ENCODE measurements at places on chromosomes 3 and 15.
A peak's percentile ranks its signal among the peaks of the same experiment; 100 is the strongest.

GRCh38 chr3:13827256-13827655 is 52.6 kb downstream of the WNT7A start:
- no peak for ATAC-seq

DNA sequence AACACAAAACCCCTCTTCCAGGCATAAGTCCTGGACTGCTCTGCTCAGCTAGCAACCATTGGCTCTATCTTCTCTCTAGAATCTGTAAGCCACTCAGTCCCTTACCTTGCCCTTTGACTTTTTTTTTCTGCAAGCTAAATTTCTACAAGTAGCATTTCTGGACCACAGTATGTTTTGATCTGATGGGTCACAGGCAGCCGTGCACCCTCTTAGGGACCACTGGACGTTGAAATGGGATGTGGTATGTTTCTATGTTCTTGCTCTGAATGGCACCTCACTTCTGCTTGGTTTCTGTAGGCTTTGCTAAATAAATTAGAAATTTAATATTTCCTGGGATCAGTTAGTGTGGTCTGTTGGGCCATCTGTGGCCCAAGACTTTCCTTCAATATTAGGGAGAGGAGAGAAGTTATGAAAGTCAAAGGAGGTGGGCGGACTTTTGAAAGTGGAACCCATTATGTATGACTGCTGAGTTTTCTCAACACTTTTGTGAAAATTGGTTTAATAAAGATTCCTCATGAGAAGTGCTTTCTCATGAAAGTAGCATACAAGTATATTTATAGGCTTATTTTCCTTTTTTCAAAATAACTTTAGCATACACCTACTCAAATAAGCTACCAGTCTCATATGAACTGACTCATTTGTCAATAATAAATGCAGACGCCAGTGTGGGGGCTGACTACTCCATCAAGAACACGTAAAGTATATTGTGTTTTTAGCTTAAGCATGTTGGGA is 18.4 kb upstream of the TIPARP start:
- ATAC-seq = peak; percentile 26

GRCh38 chr15:35444557-35445204 is 101.3 kb downstream of the DPH6 start:
- ATAC-seq = no peak

- no peak for ATAC-seq
Measured at GRCh38 chr3:125684199-125684598, 88.9 kb upstream of the OSBPL11 start.

- ATAC-seq = no peak
Measured at GRCh38 chr3:181930105-181930504, 218.4 kb downstream of the SOX2 start.

GRCh38 chr3:164890061-164890460 is 188.2 kb downstream of the SI start:
- ATAC-seq = no peak

- no peak for ATAC-seq
Measured at GRCh38 chr15:92001307-92001706, 147.8 kb downstream of the SLCO3A1 start.

- no peak for ATAC-seq
Measured at GRCh38 chr3:61861410-61861809, 300.0 kb downstream of the PTPRG start.

GRCh38 chr3:129112308-129113052 is 9.1 kb downstream of the RAB43 start:
- peak; percentile 49 for ATAC-seq

DNA sequence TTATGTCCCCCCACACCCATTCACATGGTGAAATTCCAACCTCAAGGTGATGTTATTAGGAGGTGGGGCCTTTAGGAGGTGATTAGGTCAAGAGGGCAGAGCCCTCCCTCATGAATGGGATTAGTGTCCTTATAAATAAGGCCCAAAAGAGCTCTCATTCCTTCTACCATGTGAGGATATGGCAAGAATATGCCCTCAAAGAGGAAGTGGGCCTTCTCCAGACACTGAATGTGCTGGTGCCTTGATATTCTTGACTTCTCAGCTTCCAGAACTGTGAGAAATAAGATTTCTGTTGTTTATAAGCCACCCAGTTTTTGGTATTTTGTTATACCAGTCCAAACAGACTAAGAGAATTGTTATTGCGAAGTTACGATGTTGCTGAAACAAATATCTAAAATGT is 94.4 kb downstream of the ANKRD28 start:
- ATAC-seq = no peak

DNA sequence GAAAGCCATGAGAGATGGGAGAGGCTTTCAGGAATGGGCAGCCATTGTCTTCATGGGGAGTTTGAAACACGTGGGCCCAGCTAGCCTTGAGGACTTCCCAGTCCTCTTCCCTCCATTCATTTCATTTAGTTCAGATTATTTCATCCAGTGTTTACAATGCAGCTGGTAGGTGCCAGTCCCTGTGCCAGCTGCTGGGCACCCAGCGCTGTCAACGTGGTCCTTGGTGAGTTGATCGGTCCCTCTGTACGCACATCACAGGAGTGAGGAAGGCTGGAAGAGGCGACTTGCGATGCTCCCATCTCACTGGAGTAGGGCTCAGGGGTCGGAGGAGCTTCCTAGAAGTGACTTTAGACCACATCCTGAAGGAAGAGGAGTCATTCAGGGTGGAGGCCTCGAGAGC is 206.4 kb upstream of the BHLHE40 start:
- ATAC-seq = no peak

DNA sequence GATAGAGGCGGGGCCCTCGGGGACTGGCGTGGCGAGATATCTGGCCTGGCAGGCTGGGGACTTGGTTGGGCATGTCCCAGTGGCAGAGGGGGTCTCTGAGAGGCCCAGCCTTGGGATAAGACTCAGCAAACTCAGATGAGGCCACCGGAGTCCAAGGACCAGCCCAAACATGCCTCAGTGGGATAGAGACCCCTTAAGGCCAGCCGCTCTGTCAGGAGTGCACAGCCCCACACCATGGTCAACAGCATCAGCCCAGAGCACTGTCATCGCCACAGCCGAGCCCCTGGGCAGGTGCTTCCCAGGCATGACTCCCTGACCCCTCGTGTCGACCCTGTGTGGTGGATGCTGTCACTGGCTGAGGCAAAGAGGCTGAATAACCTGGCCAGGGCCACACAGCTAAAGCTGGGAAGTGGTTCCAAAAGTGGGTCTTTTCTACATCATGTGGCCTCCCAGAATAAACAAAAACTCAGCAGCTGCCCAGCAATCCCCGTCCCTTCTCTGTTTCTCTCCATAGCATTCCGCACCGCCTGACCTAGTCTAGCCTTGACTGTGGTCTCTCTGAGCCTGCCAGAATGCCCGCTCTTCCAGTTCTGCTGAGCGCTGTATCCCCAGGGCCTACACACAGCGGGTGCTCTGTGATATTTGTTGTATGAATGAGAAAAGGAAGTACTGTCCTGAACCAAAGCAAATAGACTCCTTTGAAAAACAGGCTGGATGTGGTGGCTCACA is 15.1 kb downstream of the CTSH start:
- ATAC-seq = no peak

Data from activated T-helper 17 cell treated with anti-CD3 and anti-CD28 coated beads, Interleukin-2, amount 50 U/mL, for 72 hours (primary cell).